ENCODE measurements at places on chromosomes 7 and 10.

DNA sequence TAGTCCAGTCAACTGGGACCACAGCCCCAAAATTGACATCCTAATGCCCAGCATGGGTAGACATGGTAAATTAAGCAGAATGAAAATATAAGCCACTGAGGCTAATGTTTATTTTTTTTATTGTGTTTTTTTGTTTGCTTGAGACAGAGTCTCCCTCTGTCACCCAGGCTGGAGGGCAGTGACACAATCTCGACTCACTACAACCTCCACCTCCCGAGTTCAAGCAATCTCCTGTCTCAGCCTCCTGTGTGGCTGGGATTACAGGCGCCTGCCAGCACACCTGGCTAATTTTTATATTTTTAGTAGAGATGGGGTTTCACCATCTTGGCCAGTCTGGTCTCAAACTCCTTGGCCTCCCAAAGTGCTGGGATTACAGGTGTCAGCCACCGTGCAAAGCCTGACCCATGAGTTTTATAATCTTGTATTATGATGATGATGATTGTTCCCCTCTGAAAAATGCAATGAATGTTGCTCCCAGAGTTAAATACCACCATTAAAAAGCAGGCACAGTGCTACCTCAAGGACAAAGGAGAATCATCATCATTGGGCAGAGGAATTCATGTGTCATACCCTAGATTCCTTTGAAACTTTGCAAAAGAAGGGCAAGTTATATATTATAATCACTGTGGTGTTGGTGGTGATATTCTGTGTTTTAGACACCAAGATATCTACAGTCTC lies 228.0 kb downstream of the PARD3 start:
- no peak for DNase-seq

- DNase-seq: no peak
These were observed 50.4 kb upstream of the PPP2R2D start for GRCh38 chr10:131850383-131850870.

GRCh38 chr10:22086730-22087401 lies 83.3 kb upstream of the DNAJC1 start:
- DNase-seq: peak; percentile 84

DNA sequence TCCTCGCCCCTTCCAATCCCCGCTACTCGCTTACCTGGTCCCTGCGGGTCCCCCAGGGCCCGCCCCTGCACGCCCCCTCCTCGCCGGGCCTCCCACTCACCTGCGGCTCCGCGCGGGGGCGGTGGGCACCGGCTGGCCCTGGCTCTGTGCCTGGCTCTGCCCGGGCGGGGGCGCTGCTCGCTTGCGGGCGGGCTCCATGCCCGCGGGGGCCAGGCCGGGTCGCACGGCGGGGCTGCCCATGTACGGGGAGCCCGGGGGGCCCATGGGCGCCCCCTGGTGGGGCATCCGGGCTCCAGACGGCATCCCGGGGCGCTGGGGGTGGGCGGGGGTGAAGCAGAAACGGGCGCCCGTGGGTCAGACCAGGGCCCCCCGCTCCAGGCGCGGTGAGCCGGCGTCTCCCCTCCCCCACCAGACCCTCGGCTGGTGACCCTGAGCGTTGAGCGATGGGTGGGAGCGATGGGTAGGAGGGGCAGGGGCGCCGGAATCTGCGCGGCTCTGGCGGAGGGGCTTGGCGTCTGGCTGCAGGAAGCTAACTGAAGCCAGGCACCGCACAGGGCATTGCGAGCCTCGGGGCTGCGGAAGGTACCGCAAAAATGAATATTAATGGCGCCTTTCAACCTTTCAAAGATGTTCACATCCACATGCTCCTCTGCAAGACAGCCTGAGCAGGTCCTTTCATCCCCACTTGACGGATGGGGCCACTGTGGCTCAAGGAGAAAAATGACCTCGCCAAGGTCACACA lies 3.0 kb downstream of the SMARCD3 start:
- DNase-seq: peak; percentile 71

- DNase-seq: peak; percentile 21
These were observed 116.4 kb downstream of the TRIL start for GRCh38 chr7:28841766-28842165.

DNA sequence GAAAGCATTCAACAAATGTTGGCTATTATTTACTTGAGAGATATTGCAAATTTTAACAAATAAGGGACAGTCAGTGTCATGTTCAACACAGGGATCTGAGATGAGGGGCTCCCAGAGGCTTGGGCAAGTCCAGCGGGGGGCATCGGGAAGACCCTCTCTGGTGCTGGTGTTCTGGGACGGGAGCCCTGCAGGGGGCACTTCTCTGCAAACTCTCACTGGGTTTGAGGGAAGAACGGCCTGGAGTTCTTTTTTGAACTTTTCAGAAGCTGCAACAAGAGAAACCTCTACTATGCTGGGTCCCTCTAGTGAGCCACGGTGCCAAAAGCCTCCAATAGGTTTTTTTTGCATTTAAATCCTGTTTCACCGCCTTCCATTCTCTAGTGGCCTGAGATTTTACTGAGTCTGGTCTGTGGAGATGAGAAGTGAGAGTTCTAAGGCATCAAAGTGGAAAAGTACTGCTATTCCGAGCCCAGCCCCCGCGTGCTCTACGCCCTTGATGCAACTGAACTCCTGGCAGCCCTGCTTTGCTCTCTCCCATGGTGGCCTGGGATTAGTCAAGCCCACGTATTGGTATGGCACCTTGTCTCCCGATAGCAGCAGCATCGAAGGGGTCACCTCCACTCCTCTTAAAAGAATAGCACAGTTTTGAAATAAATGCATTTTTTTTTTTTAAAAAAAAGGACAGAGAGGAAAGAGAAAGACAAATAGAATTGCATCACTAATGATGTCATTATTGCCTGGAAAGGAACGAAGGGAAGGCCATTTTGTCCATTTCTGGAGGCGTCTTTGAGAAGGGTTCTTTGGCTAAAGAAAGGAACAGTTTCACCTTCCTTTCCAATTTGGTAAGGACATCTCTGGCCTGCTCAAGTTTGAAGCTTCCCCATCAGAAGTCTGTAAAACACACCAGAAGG lies 43.5 kb downstream of the CLEC2L start:
- DNase-seq: no peak

Data from NCI-H69 (cell line).